CD8-positive, alpha-beta T cell (primary cell): ENCODE measurements at places on chromosomes 16 and 17.

GRCh38 chr17:76268991-76269981, 4.1 kb downstream of the UBALD2 start:
- peak; percentile 28 for DNase-seq

DNA sequence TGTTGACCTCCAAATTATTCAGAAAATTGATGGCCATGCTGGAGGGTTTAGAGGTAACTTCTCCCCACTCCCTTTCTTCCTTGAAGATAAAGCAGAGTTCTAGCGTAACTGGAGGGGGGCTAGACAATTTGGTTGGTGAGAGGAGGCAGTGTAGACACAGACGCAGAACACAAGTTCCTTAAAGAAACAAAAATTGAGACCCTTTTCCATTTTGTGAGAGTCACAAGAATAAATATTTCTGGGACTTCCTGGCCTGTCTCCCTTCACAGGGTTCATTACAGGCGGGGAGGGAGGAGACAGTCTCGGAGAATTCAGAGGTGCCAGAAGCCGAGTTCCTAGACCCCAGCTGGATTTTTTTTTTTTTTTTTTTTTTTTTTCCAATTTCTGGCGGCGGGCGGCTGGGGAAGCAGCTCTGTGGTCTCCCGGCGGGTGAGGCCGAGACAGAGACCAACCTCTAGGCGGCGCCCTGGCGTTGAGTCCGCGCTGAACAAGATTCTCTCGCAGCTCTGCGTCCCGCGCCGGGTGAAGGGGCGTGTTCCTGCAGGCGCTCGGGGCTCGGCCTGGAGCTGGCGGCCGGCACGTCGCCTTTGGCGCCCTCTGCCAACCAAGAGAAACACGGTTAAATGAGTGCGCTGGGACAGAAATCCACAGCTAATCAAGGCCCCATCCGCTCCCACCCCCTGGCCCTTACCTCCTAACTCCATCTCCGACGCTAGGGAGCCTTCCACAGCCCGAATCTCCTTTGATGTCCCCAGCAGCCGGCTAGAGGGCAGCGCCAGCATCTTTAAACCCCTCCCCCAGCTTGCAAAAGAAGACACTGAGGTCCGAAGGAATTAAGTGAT, 10.2 kb upstream of the HOXB9 start:
- DNase-seq = peak; percentile 69

- DNase-seq = no peak
These were observed 5.1 kb downstream of the UBE2I start for GRCh38 chr16:1314399-1315068.

- DNase-seq = no peak
These were observed 42.6 kb upstream of the ZNF469 start for GRCh38 chr16:88339930-88340754.

GRCh38 chr17:12974005-12974531, 43.8 kb downstream of the ELAC2 start:
- no peak for DNase-seq
